ENCODE measurements at places on chromosomes 2 and 18. TPM values are rescaled to one million over a fixed set of nuclear protein-coding genes. Genes with fewer than 3 reads are reported as not detected.

The ARMC9 gene
- polyA plus RNA-seq: 19.8 TPM

The RBKS gene
- 3.5 TPM for polyA plus RNA-seq

The OST4 gene
- polyA plus RNA-seq: 208 TPM

The PPP1R1C gene
- polyA plus RNA-seq: 9.7 TPM

The CCDC74B gene
- 23.8 TPM for polyA plus RNA-seq
